ENCODE measurements at places on chromosomes 4 and X. TPM values are rescaled to one million over a fixed set of nuclear protein-coding genes. Genes with fewer than 3 reads are reported as not detected.

LRP2BP gene
- 6.1 TPM for total RNA-seq

ARSD gene
- total RNA-seq: 9.0 TPM

POLA1 gene
- 44.0 TPM for total RNA-seq

HMGN5 gene
- total RNA-seq: 0.41 TPM

DRP2 gene
- total RNA-seq: 5.3 TPM

NUDT9 gene
- total RNA-seq: 20.8 TPM

TRIM61 gene
- 1.6 TPM for total RNA-seq
